ENCODE measurements at places on chromosomes 4 and X. TPM values are rescaled to one million over a fixed set of nuclear protein-coding genes. Genes with fewer than 3 reads are reported as not detected.

DNA sequence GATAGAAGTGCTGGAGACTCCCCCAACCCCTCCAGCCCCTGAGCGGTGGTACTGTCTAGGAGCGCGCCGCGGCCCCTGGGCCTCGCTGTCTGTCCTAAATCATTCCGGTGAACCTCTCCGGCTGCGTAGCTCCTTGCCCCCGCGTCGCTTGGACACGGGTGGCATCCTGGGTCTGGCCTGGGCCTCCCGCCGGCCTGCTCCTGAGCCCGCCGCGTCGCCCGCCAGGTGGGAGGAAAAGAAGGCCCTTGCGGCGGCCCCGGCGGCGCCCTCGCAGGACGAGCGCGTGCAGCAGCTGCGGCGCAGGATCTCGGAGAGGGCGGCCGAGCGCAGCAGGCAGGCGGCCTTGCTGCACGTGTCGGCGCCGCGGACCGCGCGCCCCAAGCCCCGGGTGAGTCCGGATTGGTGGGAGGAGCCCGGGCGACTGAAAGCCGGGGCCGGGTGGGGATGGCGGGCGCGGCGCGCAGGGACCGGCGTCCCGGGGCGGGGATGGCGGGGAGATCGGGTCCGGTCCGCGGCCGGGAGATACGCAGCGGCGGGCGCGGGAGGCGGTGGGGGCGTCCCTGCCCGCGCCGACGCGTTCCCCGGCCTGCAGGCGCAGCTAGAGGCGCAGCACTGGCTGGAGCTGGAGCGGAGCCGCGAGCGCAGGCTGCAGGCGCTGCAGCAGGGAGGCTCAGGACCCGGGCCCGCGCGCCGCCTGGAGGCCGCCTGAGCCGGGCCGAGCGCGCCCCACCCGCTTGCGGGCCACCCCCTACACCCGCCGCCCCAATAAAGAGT is 6.5 kb upstream of the RNF4 start:
- DNase-seq, result peak; percentile 48

Gene MAGEA6
- not detected for total RNA-seq

- no peak for DNase-seq
These were observed 28.1 kb downstream of the CASP6 start for GRCh38 chr4:109675181-109675580.

Gene F8A2
- total RNA-seq, result not detected

- no peak for DNase-seq
These were observed 9.9 kb downstream of the PPAT start for GRCh38 chr4:56425518-56425917.

GRCh38 chr4:189850239-189850856 is 90.3 kb upstream of the FRG1 start:
- no peak for DNase-seq

Gene HTR2C
- total RNA-seq, result not detected

Gene ZXDA
- 12.8 TPM for total RNA-seq

Gene CSN1S1
- not detected for total RNA-seq

Gene CBLL2
- not detected for total RNA-seq

GRCh38 chrX:50107470-50107869 is 93.3 kb downstream of the AKAP4 start:
- no peak for DNase-seq

DNA sequence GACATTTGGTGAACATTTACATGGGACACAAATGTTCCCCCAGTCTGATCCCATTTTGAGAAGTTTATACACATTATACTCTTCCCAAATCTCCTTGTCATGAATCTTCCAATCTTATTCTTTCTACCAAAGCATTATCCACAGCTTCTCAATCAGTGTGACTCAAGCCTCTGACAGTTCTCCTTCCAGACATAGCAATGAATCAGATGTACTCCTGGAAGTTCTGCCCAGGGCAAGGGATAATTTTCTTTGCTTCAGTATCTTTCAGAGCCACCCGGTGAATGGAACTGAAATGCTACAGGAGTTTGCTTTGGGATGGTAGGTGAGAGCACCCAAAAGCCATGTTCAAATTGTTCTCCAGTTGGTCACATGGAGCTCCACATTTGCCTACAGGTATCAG is 145.5 kb downstream of the ANXA5 start:
- peak; percentile 5 for DNase-seq

DNA sequence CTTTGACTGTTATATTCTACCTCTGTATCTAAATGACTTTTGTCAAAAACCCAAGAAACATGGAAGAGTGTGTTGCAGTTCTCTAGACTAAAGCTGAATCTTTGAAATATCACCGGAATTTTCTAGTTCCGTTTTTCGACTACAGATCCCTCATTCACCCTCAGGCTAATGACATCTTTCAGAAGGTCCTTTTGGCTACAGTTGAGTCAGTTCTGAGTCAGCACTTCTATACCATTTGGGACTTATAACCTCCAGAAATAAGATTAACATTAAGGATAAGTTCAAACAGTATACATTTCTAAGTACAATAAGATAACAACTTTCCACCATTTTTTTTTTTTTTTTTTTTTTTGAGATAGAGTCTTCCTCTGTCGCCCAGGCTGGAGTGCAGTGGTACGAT is 331.0 kb upstream of the CPXCR1 start:
- DNase-seq, result no peak

DNA sequence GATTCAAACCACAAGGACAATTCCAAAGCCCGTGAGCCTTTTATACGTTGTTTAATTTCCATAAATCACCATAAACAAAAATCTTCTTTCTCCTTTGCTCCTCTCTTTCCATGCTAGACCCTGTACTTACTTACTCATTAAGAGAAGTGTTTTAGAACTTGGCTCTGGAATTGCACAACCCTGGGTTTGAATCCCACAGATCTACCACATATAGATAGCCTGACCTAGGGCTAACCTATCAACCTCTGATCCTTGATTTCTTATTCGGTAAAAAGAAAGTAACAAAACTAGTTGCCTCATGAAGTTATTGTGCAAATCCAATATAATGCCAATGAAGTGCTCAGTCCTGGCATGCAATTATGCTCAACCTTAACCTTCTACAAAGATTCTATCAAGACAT is 68.8 kb downstream of the ZAR1 start:
- no peak for DNase-seq

Gene WDR17
- total RNA-seq, result under 0.01 TPM

DNA sequence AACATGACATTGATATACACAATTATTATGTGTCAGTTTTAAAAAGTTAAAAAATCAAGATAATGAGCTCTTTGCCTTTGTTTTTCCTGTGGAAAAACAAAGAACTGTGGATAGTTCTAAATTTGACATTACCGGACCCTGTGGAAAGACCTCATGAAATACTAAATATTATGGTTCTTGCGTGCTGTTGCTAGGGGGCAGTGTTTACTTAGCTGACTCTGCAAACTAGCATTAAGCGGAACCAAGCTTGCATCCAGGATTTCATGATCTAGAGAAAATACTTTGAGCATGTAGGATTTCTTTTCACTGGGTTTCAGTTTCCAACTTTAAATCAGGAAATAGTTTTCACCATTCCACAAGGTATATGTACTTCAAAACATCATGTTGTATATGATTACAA is 33.6 kb downstream of the CLCN4 start:
- peak; percentile 71 for DNase-seq

DNA sequence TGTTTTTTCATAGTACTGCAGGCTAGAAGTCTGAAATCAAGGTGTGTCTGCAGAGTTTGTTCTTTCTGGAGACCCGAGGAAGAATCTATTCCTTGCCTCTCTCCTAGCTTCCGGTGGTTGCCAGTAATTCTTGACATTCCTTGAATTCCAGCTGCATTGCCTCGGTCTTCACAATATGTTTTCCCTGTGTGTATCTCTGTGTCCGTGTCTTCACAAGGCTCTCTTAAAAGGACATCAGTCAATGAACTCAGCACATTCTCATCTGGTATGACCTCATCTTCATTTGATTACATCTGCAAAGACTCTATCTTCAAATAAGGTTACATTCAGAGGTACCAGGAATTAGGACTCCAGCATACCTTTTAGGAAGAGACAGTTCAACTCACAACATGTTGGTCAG is 163.4 kb downstream of the BANK1 start:
- peak; percentile 36 for DNase-seq

DNA sequence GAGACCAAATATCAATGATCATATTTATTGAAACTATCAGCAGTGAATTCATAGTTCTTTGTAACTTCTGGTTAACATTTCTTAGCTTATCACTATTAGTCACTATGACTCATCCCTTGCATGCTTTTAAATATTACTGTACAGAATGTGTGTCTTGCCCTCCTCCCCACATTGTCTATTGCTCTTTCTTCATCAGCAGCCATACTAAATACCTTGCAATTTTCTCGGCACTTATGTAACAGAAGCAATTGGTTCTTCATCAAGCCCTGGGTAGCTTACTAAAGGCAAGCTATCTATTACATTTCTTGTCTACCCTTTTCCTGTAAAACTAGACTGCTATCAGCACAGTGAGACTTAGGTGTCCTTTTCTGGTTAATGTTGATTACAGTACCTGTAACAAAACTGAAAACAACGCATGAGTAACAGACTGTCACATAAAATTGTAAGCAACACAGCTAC is 8.2 kb downstream of the KLHL4 start:
- DNase-seq, result no peak

Gene HDX
- total RNA-seq, result 6.1 TPM

DNA sequence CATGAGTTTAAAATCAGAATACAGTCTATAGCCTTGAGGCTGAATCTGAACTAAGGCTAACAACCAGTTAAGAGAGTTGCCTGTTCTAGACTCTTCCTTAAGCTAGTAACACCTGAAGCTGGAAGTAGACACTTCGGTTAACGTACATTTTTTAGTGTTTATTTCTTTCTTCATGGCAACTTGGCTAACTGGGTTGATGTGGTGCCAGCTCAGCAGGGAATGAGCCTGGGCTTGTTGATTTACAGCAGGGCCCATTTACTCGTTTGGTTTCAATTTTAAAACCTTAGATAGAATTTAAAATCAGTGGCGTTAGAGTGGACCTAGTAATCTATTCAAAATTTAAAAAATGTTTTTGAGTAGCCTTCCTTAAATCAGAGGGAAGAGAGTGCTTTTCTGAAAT is 137.6 kb upstream of the ESX1 start:
- no peak for DNase-seq

DNA sequence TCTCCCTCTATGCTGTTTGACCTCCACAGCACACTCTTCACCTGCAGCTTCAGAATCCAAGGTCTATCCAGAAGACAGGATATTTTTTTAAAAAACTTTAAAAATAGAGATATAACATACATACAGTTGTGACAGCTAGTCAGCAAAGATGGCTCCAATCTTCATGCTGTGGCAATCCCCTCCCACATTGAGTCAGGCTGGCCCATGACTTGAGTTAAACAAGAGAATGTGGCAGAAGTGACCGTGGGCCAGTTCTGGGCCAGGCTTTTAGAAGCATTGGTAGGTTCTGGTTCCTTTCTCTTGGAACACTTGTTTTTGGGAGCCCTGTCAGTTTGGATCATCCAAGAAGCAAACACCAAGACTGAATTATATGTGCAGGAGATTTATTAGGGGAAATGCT is 36.1 kb upstream of the REPS2 start:
- no peak for DNase-seq

DNA sequence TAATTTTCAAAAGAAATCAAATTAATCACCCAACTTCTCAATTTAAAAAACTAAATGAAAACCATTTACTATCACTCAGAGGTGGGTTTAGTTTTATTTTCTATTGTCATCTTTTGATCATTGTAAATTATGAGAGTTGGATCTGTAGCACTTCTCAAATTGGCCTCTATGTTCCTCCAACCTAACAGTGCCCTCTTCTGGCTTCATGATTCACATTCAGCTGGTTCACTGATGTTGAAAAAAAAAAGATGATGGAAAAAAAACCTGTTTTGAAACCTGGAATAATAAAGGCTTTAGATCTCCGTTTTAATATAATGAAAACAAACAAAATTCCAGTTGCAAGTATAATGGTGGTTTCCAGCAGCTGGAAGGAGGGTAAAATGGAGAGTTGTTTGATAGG is 2.4 kb upstream of the NBDY start:
- DNase-seq, result peak; percentile 60

DNA sequence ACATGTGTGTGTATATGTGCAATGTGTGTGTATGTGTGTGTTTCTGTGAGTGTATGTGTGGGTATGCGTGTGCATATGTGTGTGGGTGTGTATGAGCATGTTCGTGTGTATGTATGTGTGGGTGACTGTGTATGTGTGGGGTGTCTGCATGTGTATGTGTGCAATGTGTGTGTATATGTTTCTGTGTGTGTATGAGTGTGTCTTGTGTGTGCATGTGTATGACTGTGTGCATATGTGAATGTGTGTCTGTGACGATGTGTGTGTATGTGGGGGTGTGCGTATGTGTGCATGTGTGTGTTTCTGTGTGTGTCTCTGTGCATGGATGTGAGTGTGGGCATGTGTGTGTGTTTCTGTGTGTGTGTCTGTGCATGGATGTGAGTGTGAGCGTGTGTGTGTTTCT is 4.2 kb upstream of the ATP2B3 start:
- DNase-seq, result no peak

DNA sequence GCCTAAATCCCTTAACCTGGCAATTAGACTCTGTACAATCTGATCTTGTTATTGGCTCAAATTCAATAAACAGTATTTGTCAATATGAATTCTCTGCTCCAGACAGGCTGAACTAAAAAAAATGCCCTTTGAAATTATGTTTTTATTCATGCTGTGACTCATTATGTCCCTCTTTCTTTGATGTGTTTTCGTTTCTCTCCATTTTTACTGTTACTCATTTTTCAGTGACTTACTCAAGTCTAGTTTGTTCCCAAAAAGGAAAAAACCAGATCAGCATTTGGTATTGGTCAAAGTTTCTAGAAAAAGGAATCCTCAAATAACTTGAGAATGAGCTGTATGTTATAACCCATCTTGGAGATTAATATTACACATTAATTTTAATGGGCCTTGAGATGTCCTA is 40.4 kb downstream of the UNC5C start:
- DNase-seq, result no peak

GRCh38 chr4:52507774-52508173 is 151.3 kb downstream of the USP46 start:
- DNase-seq, result no peak

Gene YY2
- 0.90 TPM for total RNA-seq

Gene CABS1
- total RNA-seq, result not detected

Gene TBC1D9
- 68.8 TPM for total RNA-seq

DNA sequence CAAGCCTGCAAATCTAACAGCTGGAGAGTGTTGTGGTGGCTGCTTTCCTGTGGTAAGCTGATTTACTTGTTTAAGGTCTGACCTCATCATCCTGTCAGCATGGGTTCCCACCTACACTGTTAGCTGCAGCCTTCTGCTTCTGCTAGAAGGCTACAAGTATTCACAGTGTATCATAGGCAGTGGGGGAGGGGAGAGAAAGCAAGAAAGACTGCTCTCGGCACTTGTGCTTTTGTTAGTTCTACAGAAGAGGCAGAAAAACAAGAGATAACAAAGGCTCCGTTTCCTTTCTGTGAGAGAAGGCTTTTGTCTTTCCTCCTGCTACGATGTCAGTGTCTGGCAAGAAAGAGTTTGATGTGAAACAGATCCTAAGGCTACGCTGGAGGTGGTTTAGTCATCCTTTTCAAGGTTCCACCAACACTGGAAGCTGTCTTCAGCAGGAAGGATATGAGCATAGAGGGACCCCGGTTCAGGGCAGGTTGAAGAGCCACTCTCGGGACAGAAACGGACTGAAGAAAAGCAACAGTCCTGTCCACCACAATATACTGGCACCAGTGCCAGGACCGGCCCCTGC is at the start of gene KLHL4:
Gene KLHL4 (plus strand): TSS at position 232 of the 571 bp plus-strand sequence. CDS start 92 bp downstream, at position 324.
- DNase-seq, result peak; percentile 93

- DNase-seq, result no peak
These were observed 21.6 kb upstream of the FGG start for GRCh38 chr4:154634058-154634457.

- DNase-seq, result no peak
These were observed 41.6 kb downstream of the AFM start for GRCh38 chr4:73523126-73523525.

GRCh38 chr4:2842687-2843262 is 869 bp upstream of the ADD1 start:
- DNase-seq, result no peak

Gene STK26
- total RNA-seq, result 0.38 TPM

- no peak for DNase-seq
These were observed 52.1 kb upstream of the FMR1 start for GRCh38 chrX:147859666-147860065.
